ENCODE measurements at places on chromosomes 7 and 10.

DNA sequence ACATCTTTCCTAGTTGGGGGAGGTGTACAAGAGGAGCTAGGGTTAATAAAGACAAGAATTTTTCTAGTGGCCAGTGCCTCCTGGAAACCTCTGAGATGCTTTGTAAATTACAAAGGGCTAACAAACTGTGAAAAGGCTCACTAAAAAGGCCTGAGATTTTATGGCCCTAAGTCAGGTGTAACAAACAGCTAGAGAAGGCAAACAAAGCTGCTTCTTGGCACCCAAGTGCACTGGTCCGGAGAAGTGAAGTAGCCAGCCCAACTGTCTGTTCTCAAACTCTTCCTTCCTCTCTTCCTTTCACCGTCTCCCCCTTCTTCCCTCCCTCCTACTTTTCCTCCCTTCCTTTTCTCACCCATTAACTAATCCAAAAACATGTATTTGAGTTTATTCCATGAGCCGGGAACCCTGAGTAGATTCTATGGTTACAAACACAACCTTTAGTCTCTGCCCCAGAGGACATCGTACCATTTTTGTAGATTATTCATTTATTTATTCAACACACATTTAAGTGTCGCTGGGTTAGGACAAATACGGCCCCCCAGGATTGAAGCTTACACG, 143.4 kb upstream of the PCGF5 start:
- DNase-seq: no peak

DNA sequence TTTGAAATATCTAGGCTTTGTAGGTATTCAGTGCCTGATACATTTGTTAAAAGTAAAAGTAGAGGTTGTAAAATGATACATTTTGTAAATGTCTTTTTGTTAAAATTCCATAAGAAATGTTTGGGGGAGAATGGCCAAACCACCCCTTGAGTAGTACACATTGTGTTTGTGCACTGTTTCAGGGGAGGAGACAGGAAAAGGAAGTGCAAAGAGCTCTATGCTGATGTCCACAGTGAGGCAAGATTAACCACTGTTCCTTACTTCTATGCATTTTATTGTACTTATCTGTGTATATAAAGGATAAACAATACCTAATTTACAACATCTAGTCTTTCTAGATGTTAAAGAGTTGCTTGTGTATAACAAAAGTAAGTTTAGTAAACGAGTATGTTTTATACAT, 7.4 kb upstream of the CYCS start:
- DNase-seq: no peak

GRCh38 chr7:128021366-128021765, 9.9 kb downstream of the LRRC4 start:
- no peak for DNase-seq

DNA sequence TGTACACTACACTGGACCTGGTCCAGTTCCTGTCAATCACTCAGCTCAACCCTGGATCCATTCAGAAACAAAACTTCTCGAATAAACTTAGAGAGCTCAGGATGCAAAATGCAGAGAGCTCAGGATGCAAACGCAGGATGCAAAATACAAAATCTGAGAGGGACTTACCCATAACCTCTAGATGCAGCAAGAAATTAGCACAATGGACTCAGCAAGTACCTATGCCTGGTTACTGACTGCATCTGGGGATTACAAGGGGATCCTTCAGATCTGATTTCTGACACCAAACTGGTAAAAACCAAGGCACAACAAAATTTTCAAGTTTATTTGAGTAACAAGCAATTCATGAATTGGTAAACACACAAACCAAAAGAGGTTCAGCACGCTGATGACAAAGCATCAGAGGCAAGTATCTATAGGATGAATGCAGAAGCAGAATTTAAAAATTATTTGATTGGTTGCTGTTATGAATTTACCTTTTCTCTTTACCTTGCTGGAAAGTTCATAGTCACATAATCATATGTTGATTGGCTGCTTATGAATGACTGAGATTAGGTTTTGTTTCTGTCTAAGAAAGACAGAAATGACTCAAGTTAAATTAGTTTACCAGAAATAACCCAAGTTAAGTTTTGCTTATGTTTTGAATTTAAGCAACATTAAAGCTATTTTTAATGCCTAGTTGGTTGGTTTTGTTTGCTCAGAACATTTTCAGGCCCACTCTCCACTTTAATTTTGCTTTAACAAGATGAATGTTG, 11.4 kb downstream of the GIMAP6 start:
- DNase-seq: no peak

GRCh38 chr10:6643962-6644361, 63.9 kb upstream of the PRKCQ start:
- no peak for DNase-seq

- DNase-seq: no peak
Observed at GRCh38 chr10:84342584-84342983, 14.2 kb downstream of the CCSER2 start.

GRCh38 chr10:96319754-96320474, 15.7 kb downstream of the DNTT start:
- no peak for DNase-seq

GRCh38 chr7:132678656-132679055, 102.4 kb upstream of the PLXNA4 start:
- no peak for DNase-seq

DNA sequence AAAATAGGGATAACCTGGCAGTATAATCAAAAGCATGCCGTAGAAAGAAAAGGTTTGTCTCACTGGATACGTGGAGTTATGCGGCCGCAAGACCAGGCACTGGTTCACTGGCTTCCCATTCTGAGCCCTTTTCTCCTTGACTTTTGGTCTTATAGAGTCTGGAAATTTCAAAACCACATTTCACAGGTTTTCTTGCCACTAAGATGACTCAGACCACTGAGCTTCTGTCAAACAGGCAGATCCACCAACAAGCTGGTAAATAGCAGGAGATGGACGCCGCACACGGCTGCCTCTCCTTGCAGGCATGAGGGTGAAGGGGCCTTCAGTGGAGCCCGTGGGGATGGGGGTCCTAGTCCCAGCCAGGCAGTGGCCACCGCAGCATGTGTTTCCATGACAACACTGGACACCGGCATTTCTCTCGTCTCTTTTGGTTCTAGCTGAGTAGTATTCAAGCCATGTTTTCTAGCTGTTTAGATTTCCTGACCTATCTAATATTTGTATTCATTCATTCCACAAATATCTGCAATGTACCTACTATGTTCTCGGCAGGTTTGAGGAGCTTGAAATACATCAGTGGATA, 55.5 kb downstream of the KLF6 start:
- DNase-seq: no peak

- DNase-seq: no peak
Observed at GRCh38 chr10:94108200-94108599, 114.5 kb downstream of the PLCE1 start.

DNA sequence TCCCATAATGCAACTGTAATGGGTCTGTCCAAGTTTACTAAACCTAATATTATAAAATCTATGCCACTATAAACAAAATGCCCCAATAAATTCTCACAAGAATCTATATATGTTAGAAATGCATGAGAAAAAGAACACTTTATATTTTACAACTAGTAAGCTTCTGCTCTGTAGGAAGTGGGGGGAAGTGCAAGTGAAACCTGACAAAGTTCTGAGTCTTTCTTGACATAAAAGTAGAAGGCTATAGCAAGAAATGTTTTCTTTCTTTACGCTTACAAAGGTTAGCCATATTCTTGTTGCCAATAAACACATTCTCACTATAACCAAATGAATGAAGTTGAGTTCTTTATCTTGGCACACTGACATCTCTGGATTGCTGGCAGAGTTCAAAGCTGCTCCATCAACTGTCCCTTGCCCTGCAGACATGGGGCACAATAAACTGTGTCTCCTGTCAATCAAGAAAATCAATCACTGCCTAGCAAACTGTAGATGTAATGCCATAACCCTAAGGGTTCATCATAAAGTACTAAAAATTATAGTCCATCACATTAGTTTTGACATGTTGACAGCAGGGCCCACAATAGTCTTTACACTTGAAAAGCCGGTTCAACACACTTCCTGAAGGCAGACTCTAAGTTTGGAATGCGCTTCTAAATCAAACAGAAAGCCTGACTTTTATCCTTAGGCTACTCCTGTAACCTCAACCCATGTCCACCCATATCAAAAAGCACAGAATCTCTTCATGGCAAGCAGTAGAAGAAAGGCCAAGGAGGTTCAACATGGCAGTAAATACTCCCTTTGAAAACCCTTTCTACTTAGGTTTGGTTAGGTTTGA, 58.6 kb downstream of the TPK1 start:
- DNase-seq: no peak

DNA sequence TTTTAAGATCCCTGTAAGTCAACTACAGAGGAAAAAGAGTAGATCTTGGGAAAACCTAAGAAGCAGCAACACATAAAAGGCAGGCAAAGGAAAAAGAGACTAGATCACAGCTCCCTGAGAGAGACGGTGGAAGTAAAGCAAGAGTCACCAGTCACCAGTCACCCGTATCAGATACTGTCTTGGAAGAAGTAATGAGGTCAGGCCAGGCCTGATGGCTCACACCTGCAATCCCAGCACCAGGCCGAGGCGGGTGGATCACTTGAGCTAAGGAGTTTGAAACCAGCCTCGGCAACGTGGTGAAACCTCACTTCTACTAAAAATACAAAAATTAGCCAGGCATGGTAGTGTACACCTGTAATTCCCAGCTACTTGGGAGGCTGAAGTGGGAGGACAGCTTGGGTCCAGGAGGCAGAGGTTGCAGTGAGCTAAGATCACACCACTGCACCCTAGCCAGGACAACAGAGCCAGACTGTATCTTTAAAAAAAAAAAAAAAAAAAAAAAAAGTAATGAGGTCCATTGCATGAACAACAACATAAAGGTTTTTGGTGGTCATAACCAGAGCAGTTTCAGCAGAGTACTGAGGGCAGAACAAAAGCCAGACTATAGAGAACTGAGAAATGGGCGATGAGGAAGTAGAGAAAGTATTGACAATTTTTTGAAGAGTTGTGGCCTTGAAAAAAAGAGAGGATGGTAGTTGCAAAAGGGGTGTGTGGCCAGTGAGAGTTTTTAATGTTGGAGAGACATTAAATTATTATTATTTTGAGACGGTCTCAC, 16.9 kb downstream of the ZNF713 start:
- no peak for DNase-seq

- DNase-seq: no peak
Observed at GRCh38 chr10:50510517-50511473, 113.0 kb downstream of the SGMS1 start.

DNA sequence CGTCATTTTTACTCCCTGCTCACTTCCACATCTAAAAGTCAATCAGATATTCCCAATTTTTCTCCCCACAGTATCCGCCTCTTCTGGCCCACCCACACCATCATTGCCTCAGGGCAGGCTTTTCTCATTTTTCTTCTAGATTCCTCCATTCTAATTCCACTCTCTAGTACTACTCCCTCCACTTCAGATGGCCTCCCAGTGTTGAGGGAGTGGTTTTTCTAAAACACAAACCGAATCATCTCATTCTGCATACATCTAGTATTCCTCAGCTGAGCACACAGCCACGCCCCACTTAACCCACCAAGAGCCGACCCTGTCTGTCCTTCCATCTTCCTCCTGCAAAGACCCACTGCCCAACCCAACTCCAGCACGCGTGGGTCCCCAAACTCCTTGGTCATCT, 314.9 kb upstream of the NPVF start:
- no peak for DNase-seq

DNA sequence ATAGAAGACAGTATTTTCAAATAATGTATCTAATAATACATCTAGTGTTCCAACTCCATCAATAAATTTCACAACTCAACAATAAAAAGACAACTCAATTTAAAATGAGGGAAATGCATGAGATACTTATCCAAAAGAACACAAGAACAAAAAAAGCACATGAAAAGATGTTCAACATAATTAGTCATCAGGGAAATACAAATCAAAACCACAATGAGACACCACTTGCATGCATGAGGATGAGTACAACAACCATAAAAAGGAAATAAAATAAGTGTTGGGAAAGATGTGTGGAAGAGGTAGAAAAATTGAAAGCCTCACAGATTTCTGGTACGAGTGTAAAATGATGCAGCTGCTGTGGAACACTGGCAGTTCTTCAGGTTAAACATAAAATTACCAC, 111.6 kb upstream of the PTPRZ1 start:
- DNase-seq: no peak

DNA sequence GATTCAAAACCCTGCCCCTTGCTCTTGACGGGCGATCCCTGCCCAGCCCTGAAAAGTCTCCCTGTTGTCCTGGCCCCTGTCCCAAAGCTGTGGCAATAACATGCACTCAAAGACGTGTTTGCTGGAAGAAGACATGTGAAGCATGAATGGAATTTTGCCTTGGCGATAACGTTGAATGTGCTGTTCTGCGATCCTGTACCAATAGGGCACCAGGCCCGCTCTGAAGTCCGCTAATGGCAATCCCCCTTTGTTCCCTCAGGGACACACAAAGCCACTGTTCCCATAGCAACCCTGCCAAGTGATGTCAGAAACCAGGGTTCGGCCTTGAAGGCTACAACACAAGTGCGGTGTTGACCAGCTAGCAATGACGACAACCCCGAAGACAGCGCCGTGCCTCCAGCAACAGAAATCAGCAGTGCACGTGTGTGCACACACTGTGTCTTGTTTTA, 284.6 kb downstream of the KLF6 start:
- DNase-seq: no peak

DNA sequence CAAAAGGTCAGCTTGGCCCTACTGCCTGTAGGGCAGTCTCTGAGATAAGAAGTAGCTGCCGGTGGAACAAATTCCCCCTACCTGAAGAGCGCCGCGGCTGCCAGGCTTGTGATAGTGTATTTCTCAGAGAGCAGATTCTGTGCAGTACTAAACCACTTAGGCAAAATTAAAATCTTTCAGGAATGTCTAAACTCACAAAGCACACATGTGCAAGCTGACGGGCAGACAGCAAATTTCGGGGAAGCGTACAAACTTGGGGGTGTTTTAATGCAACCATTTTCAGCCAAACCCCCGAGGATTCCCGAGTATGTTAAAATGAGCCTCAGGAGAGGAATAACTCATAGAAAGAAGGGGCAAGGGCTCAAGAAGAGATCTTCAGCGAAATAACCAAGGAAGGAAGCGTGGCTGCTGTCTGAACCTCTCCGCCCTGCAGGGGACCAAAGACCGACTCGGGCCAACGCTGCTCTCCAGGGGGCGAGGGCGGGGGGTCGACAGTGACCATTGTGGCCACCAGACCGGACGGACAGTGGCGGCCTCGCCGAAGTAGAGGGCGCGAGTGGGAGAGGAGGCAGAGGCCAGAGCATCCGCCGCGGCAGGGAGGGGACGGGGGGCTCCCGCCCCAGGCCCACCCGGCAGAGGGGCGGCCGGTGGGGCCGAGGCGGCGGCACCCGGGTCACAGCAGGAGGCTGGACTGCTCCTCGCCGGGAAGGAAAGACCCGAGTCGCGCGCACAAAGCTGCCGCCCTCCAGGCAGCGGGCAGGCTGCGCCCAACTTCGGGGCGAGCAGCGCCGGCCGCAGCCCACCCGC, 819 bp downstream of the HYCC1 start:
- DNase-seq: peak; percentile 4

Measured in stimulated activated CD4-positive, alpha-beta T cell treated with anti-CD3 and anti-CD28 coated beads, Interleukin-2, amount 100 ng/mL, for 24 hours (primary cell).